ENCODE measurements at places on chromosomes 4 and X. TPM values are rescaled to one million over a fixed set of nuclear protein-coding genes. Genes with fewer than 3 reads are reported as not detected.

GRCh38 chr4:174716986-174717770 is 111.9 kb downstream of the GLRA3 start:
- DNase-seq: no peak

Gene USP27X
- polyA plus RNA-seq: 0.69 TPM

Gene RADX
- polyA plus RNA-seq: 2.4 TPM

GRCh38 chr4:148954011-148954749 is 512.0 kb upstream of the NR3C2 start:
- DNase-seq: no peak

Gene SLC34A2
- not detected for polyA plus RNA-seq

Gene CTAG2
- polyA plus RNA-seq: not detected

- DNase-seq: no peak
Observed at GRCh38 chr4:15717086-15717485, 14.2 kb downstream of the BST1 start.

DNA sequence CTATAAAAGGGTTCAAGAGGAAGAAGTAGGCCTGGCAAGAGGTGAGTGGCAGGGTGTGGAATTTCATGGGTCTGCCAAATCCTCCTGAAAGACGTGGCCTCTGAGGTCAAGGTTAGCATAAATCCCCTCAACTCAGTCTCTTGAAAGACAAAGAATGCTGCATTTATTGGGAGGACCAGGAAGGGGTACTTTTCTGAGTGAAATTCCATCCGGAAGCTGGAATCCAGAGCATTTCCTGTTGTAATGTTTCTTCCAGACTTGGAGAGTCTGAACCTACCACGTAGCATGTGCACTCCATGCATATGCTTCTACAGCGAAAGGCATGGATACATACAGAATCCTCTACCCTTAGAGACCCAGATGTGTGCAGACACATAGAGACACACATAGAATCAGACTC is 13.4 kb upstream of the FGD1 start:
- no peak for DNase-seq

GRCh38 chr4:67531379-67531962 is 13.8 kb downstream of the CENPC start:
- DNase-seq: no peak

DNA sequence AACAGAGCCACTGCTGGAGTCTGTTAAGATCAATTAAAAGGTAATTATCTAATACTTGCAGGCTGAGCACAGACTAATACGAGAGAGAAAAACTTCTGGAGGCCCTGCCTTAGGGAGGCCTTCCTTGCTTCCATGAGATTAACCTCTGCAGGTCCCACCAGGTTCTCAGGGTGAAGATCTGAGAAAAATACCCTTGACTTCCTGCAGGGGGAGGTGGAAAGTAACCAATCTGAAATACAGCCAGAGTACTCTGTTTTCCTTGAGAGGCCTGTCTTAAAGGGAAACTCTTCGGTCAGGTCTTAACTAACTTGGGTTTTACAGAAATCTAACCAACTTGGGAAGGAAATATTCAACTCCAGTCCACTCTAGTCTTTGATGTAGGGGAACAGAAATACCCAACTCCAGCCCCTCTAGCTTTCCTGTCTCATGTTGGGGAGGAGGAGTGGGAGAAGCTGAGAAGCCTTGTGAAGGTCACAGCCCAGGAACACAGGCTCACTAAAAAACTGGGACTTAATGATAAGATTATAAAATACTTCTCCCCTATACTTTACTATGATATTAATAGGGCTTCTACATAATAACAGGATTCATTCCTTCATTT is 77.1 kb downstream of the TBCK start:
- DNase-seq: no peak

Gene TBX22
- not detected for polyA plus RNA-seq

DNA sequence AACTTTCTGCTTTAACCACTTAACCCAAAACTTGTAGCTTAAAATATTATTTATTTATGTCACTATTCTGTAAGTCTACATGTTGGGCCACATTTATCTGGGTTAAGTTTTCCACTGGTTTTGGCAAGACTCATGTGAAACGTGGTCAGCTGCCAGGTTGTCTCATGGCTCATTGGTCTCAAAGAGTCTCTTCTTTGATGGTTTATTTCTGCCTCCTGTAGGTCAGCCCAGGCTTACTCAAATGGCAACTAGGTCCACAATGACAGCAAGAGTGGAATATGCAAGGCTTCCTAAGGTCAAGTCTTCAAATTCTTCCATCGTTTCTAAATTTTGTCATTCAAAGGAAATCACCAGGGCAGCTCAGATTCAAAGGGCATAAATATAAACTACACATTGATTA is 828.7 kb downstream of the PCDH7 start:
- DNase-seq: no peak

GRCh38 chr4:151429957-151430570 is 21.1 kb downstream of the FHIP1A start:
- no peak for DNase-seq

Gene COL25A1
- polyA plus RNA-seq: not detected

DNA sequence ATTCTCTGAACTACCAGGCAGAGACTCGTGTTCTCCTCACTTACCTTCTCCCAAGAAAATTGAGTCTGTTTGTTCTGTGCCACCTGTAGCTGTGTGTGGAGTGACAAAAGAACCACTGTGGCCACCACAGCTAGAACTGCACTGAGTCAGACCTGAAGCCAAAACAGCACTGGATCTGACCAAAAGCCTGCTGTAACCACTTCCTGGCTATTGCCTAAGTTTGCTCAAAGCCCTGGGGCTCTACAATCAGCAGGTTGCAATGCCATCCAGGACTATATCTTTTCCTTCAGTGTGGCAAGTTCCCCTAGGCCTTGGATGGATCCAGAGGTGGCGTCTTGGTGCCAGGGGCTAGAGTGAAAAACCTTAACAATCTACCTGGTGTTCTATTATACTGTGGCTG is 449.1 kb downstream of the FAM133A start:
- no peak for DNase-seq

DNA sequence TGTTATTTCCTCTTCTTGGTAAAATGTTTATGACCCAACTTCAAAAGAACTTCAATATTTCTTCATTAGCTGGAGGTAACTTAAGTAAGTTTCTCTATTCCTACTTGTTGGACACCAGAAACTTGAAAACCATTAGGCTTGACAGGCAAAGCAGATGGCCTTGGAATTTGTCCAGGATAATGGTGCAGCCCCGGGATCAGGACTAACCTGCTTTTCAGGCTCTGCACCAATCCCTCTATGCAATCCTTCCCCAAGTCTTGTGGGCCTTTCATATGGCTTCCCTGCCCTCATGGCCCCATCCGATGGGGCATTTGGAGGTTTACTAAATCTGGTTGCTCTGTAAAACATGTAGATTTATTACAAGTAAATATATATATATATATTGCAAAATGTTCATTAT is 68.5 kb downstream of the SPINK2 start:
- DNase-seq: no peak

DNA sequence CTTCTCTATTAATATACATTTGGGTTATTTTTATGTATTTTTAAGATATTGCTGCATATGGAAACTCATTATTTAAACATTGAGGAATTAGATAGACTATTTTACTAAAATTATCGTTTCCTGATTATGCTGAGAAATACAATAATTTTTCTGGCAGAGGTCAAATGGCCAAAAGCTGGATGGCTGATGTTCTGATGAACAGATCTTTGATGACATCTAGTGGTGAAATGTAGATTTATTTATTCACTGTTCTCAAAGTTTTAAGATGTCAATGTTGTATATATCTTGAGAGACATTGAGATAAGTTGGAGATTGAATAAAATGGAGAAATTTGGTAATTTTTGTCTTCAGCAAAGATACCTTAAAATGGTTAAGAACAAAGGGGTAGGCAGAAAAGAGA is 96.2 kb downstream of the UGT8 start:
- no peak for DNase-seq

DNA sequence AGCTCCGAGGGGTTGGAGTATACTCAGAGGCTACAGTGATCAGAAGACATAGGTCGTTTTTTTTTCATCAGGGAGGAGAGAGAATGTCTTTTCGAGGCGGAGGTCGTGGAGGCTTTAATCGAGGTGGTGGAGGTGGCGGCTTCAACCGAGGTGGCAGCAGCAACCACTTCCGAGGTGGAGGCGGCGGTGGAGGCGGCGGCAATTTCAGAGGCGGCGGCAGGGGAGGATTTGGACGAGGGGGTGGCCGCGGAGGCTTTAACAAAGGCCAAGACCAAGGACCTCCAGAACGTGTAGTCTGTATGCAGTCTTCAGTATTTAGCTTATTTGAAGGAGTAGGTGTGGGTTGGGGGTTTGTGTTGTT is 500 bp downstream of the GAR1 start:
- DNase-seq: peak; percentile 52

Gene FGB
- not detected for polyA plus RNA-seq

- DNase-seq: no peak
Observed at GRCh38 chr4:80610845-80611677, 275.5 kb downstream of the CFAP299 start.

Gene TBC1D8B
- polyA plus RNA-seq: 0.48 TPM

GRCh38 chr4:177403746-177404145 is 38.5 kb downstream of the AGA start:
- DNase-seq: no peak

- DNase-seq: no peak
Observed at GRCh38 chr4:145097331-145097820, 620 bp downstream of the ANAPC10 start.

DNA sequence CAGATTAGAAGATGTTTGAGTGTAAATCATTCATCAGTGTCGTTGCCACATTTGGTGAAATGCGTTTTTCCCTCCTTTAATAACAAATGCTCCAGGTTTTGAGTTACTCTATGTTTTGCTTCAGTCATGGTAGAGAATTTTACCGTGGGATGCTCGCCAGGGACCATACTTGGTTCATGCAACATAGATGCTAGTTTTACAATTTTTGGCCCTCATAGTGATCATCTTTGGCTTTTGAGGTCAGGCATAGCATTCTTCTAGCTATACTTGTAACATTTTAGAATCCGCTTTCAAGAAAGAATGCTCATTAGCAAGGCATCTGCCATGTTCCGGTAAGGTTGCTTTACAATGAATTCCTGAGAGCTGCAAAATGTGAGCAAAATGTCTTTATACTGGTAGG is 147.2 kb downstream of the SPCS3 start:
- DNase-seq: no peak

DNA sequence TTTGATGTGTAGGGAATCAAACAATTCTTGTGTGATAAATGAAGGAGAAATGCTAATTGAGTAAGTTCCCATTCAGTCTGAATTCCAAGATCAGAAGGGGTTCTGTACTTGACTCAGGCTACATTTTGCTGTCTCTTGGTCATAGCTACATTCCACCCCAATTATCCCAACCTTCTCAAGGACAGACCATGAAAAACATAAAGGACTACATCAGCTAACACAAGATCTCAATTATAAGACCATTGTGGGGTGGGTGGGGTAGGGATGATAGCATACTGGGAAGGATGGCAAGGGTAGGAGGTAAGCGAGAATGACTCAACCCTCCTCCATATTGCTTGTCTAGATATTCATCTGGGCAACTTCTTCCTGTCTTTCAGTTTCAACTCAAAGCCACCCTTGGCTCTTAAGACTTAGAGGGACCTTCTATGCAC is 87.4 kb upstream of the ETNPPL start:
- no peak for DNase-seq

- DNase-seq: no peak
Observed at GRCh38 chr4:19472666-19473065, 779.0 kb upstream of the SLIT2 start.

DNA sequence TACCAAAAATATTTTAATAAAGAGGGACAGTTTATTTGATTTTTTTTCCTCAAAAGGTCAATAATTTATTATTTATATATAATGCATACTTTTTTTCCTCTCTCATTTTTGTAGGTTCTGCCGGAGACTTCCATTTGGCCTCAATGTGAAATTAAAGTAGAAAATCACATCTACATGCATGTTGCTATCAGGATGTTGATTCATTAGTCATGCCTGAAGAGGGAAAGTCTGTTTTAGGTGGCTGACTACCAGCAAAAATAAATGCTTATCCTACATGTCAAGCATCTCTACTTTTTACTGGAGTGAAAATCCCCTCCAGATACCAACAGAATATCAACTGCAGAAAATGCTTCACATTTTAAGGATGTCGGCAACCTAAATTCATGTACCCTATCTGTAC is 41.5 kb downstream of the KIAA0232 start:
- DNase-seq: no peak

Gene MAGEA3
- not detected for polyA plus RNA-seq

GRCh38 chrX:73876911-73877310 is 313.9 kb downstream of the CHIC1 start:
- DNase-seq: no peak

GRCh38 chr4:61200187-61200915 is at the start of gene ADGRL3:
TSS of gene ADGRL3 (plus strand) at chr4:61200326.
- DNase-seq: no peak

Gene TEX13B
- polyA plus RNA-seq: not detected

- DNase-seq: no peak
Observed at GRCh38 chr4:7941965-7942496, 2.4 kb upstream of the AFAP1 start.

DNA sequence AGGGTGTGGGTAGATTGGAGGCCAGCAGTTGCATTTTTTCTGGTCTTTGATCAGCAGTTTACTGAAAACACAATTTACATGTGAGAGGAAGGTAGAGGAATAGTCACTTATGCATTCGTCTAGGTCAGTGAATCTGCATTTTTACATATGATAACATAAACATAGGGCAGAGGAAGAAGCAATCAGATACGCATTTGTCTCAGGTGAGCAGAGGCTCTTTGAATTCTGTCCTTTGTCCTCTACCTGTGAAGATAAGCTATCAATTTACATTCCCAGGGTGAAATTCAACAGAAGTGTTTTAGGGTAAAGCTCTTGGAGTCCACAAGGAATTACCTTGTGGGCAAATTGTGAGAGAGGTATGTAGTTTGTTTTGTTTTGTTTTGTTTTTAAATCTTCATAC is 306.5 kb downstream of the MAGEB5 start:
- DNase-seq: no peak

- no peak for DNase-seq
Observed at GRCh38 chr4:18404642-18405041, 383.1 kb upstream of the LCORL start.

GRCh38 chrX:72314881-72315280 is 9.2 kb upstream of the CITED1 start:
- DNase-seq: no peak

DNA sequence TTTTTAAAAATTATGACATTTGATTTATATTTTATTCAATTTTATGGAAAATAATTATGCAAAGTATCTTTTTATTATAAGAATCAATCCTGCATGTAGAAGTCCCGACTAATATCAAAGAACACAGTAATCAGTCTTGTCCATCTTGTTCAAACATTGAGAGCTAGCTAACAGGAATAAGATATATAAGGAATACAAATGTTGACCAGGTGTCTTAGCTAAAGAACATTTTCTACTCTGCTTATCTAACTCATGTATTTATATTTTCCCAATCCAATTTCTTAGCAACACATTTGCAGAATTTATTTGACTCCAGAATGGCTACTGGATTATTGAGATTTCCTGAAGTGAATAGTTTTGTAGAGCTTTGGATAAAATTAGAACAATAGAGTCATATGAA is 61.5 kb upstream of the NR3C2 start:
- no peak for DNase-seq

Measured in CD8-positive, alpha-beta memory T cell (primary cell).